Aorta (tissue), 5 donors: ENCODE measurements at places on chromosomes 4 and X. TPM values are rescaled to one million over a fixed set of nuclear protein-coding genes. Genes with fewer than 3 reads are reported as not detected.

The SPANXA2 gene
- not detected for total RNA-seq

The C1QTNF7 gene
- 15.5 TPM for total RNA-seq

GRCh38 chr4:125464146-125464545 lies 149.4 kb downstream of the FAT4 start:
- DNase-seq: no peak

The CLDN2 gene
- total RNA-seq: not detected

The TENM3 gene
- 1.1 TPM for total RNA-seq

- no peak for DNase-seq
These were observed 1.5 kb downstream of the KLHL2 start for GRCh38 chr4:165208741-165209388.

- DNase-seq: no peak
These were observed 56.8 kb downstream of the RXFP1 start for GRCh38 chr4:158578476-158578875.

GRCh38 chr4:107008115-107008514 lies 28.0 kb downstream of the DKK2 start:
- no peak for DNase-seq

- DNase-seq: no peak
These were observed 118.4 kb downstream of the APBB2 start for GRCh38 chr4:41095973-41096372.

DNA sequence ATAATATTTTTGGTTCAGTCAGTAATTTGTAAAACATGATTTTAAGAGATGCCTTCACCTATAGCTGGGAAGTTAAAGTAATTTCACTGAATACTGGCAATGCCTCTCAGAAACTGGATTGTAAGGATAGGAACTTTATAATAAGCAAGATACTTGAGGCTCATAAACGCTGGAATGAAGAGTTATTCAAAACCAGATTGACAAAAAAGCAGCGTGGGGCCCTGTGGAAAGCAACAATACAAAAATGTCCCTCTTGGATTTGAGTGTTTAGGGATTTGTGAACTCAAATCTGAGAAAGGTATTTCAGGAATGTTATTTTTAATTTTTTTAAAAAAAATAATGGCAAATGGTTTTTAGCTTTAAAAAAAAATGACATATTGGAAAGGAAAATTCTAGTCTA lies 94.6 kb downstream of the ANK2 start:
- DNase-seq: no peak
